ENCODE measurements at places on chromosomes 5 and 9. TPM values are rescaled to one million over a fixed set of nuclear protein-coding genes. Genes with fewer than 3 reads are reported as not detected.

GRCh38 chr5:3594510-3595005 is 1.1 kb upstream of the IRX1 start:
- no peaks in the 10 kb centered on the region for H3K4me1 ChIP-seq
- no peak for DNase-seq
- peaks cover 93% of the 10 kb centered on the region for H3K27me3 ChIP-seq
- H3K36me3 ChIP-seq = no peaks in the 10 kb centered on the region
- H3K27ac ChIP-seq = no peak overlapping the region

DNA sequence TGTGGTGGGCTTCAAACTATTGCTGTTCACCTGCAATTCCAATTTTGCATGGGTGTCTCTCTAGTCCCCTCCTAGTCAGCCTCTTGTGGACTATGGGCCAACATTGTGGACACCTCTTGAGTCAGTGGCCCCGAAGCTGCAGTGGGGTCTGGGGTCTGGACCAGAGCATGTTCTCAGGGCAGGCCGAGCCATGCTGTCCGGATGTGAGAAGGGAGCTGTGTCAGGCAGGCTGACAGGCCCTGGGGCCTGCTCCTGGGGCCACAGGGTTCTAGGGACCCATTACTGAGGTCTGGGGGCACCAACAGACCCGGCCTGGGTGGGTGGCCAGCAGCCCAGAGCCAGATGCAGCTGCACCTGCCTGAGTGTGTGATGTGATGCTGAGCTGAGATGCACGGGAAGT is 16.5 kb upstream of the IRX4 start:
- H3K27ac ChIP-seq = no peak overlapping the region
- H3K36me3 ChIP-seq = no peaks in the 10 kb centered on the region
- H3K27me3 ChIP-seq = peaks cover 8% of the 10 kb centered on the region
- DNase-seq = no peak

GRCh38 chr9:18299449-18299848 is 174.5 kb upstream of the ADAMTSL1 start:
- H3K36me3 ChIP-seq = no peaks in the 10 kb centered on the region
- H3K27ac ChIP-seq = no peak overlapping the region
- no peak for DNase-seq
- no peak overlapping the region for H3K4me3 ChIP-seq
- H3K4me1 ChIP-seq = no peaks in the 10 kb centered on the region

GRCh38 chr5:16886366-16886736 is 49.7 kb downstream of the MYO10 start:
- H3K27ac ChIP-seq = no peak overlapping the region
- no peaks in the 10 kb centered on the region for H3K27me3 ChIP-seq
- no peak overlapping the region for H3K4me3 ChIP-seq
- DNase-seq = no peak
- peaks cover 31% of the 10 kb centered on the region for H3K4me1 ChIP-seq
- no peaks in the 10 kb centered on the region for H3K36me3 ChIP-seq

- peaks cover 7% of the 10 kb centered on the region for H3K4me1 ChIP-seq
- no peak overlapping the region for H3K27ac ChIP-seq
- no peak overlapping the region for H3K4me3 ChIP-seq
- H3K27me3 ChIP-seq = no peaks in the 10 kb centered on the region
- no peak for DNase-seq
- peaks cover 14% of the 10 kb centered on the region for H3K36me3 ChIP-seq
These were observed 1.9 kb upstream of the NPR2 start for GRCh38 chr9:35789541-35789940.

CDK9 gene
- 57.4 TPM for polyA plus RNA-seq

DNA sequence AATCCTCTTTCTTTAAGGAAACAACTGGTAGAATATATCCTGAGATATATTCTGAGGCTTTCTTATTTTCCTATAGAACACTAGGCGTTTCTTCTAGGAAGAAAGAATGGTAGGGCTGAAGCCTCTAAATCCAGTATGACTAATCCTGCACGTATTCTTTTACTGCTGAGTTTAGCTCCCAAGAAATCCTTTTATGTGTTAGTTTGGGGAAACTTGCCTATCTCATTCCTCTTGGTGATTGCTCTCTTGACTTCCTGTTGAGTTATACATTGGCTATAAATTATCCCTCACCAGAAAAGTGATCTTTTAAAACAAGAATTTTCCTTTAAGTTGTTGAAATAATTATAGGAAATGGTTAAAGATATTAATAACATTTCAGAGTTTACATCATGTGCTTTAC is 422.9 kb downstream of the TMEM161B start:
- no peak overlapping the region for H3K27ac ChIP-seq
- H3K4me1 ChIP-seq = no peaks in the 10 kb centered on the region
- no peak overlapping the region for H3K4me3 ChIP-seq

GRCh38 chr5:10537624-10538023 is 26.2 kb upstream of the ANKRD33B start:
- no peak for DNase-seq
- H3K4me1 ChIP-seq = no peaks in the 10 kb centered on the region
- H3K36me3 ChIP-seq = no peaks in the 10 kb centered on the region
- H3K27ac ChIP-seq = no peak overlapping the region
- H3K27me3 ChIP-seq = peaks cover 28% of the 10 kb centered on the region

DNA sequence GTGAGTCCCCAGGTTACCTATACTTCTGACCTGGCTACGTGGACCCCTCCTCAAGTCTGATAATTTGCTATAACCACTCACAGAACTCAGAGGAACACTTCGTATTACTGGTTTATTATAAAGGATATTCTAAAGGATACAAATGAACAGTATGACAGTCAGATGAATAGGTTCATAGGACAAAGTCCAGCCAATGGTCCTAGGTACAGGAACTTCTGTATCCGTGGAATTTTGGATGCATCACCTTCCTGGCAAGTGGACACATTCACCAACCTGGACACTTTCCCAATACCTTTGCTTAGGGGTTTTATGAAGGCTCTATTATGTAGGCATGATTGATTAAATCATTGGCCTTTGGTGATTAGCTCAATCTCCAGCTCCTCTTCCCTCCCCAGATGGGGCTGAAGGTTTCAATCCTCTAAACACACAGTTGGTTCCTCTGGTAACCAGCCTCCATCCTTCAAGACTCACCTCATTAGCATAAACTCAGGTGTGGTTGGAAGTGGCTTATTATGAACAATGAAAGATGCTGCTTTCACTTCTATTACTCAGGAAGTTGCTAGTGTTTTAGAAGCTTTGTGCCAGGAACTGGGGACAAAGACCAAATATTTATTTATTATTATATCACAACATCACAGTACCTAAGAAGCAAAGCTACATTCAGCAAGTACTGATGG is 149.6 kb upstream of the ELL2 start:
- no peak overlapping the region for H3K27ac ChIP-seq
- no peak overlapping the region for H3K4me3 ChIP-seq
- no peaks in the 10 kb centered on the region for H3K36me3 ChIP-seq
- DNase-seq = peak; percentile 24
- peaks cover 10% of the 10 kb centered on the region for H3K4me1 ChIP-seq

All from large intestine (tissue), 12 donors.